ENCODE measurements at places on chromosomes 12 and 14.

GRCh38 chr12:97411341-97411740 lies 51.3 kb upstream of the RMST start:
- DNase-seq: no peak

DNA sequence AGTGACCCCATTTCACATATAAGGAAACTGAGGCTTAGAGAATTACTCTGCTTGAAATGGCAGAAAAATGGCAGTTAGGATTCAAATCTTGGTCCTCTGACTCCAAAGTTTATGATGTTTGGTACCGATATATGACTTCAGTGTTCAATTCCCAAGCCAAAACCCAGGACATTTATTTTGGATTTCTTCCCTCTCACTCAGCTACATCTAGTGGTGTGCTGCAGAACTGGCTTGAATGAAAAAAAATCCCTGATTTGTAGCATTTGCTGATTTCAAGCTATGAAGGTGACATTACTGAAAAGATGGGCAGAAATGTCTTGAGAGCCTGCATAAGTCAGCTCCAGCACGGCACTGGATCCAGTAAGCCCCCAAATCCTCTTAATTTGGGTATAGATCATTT lies 106.4 kb downstream of the EFCAB11 start:
- DNase-seq: peak; percentile 21

GRCh38 chr12:124734224-124734788 lies 129.4 kb downstream of the SCARB1 start:
- no peak for DNase-seq

- no peak for DNase-seq
Observed at GRCh38 chr14:88044776-88045446, 40.0 kb downstream of the GPR65 start.

- no peak for DNase-seq
Observed at GRCh38 chr12:38159591-38160317, 156.8 kb upstream of the ALG10B start.

GRCh38 chr14:103881268-103882201 lies 34.2 kb upstream of the PPP1R13B start:
- no peak for DNase-seq

DNA sequence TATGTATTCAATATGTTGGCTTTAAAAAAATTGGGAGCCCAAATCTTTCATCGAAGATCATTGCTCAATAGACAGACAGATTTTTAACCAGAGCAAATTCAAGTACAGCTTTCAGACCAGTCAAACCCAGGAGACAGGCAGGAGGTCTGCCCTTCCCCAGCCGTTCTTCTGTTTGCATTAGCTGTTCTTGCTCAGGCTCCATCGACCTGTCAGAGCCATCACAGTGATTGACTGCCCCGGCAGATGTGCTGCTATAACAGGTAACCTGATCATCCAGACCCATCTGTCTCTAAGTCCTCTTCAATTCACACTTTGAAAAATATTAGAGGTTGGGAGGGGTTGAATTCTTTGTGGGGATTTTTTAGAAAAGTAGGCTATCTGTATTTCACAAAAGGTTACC lies 453.5 kb downstream of the FOXG1 start:
- DNase-seq: no peak

DNA sequence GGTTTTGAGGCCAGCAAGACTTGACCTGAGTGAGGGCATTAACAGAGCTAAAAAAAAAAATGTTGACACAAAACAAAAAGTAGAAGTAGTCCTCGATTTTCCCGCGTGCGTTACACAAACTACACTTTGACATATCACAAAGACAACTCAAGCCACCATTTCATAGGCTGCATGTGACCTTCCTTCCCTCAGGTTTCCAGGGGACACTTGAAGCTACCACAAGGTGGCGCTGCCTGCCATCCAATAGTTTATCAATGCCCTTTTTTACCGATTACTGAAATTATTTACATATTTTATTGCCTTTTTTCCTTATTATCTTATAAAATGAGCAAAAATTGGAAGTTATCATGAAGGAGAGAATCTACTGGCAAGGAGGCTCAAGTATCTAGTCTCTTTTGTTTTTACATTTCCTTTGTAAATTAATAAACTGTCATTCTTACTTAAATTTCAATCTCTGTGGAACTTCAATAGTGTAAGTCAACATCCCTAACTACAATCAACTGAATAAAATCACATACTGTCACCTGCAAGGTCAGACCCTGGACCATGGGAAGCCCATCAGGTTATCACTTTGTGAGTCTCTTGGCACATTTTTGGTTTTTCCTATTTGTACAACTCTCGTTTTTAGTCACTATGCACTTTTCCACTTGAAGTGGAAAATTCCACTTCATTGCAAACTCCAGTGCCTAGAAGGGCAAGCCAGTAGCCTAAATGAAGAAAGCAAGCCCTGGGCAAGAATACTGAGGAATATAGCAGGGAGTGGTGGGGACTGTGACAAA lies 84.6 kb upstream of the CPSF6 start:
- DNase-seq: peak; percentile 72

DNA sequence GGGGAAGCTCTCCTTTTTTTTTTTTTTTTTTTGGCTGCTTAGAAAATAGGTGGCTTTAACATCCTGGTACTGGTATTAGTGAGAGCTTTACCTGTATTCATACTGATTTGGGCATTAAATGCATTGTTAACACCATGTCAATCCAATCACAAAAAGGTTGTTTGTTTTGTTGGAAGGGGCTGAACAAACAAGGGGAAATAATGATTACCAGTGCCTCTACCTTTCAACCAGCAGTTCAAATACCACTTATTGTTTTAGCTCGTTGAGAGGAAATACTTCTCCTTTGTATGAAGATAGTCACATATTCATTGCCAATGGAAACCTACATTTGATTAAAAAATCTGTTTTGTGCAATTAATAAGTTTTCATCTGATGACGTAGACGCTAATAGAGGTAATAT lies 72.9 kb downstream of the MIPOL1 start:
- no peak for DNase-seq

DNA sequence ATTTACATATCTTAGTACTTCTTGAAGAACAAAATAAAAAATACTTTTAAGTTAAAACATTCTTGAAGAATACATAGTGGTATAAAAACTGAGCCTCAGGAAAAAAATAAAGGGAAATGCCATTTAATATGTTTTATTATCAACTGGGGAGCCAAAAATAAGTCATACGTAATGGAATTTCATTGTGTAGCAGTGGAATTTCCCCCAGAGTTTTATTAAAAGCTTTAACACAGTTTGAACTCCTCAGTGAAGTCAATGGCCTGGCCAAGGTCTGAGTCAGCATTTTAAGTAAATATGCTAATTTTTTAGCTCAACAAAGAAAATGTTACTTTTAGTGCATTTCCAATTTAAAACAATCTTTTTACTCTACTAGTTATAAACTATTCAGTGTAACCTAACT lies 350.1 kb upstream of the ATP2B1 start:
- peak; percentile 83 for DNase-seq

GRCh38 chr12:63382930-63383329 lies 231.9 kb upstream of the AVPR1A start:
- no peak for DNase-seq

DNA sequence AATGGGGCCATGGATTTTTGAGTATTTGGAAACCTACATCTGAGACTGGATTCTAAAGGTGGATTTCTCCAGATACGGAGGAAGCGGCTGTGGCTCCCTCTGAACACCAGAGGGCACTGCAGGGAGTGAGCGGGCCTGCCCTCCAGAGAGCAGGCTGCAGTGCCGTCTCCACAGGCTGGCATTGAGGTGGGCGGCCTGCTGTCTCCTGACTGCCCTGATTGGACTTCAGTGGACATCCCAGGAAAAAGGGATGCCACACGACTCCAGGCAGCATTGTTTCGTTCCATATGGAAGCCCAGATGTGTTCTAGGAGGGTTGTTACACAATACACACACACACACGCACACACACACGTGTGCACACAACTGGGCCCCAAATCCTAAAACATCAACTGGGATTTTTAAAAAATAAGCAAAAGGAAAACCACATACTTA lies 20.9 kb upstream of the ANO2 start:
- DNase-seq: peak; percentile 35

DNA sequence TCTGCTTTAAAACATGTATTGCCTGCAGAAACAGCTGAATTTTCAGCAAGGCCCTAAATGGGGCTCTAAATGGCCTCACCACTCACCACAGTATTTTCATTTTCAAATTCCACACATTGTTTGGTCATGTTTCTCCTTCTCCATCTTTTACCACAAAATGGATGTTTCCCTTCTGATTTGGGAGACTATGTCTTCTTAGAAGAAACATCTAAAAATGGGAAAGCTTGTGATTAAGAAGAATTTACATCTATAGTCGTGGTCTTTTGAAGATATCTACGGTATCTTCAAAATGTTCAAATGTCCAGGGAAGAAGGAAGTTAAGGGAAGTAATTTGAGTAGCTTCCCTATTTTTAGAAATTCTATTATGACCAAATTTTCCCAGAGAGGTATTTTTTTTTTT lies 20.7 kb upstream of the TUBA1C start:
- DNase-seq: peak; percentile 40

DNA sequence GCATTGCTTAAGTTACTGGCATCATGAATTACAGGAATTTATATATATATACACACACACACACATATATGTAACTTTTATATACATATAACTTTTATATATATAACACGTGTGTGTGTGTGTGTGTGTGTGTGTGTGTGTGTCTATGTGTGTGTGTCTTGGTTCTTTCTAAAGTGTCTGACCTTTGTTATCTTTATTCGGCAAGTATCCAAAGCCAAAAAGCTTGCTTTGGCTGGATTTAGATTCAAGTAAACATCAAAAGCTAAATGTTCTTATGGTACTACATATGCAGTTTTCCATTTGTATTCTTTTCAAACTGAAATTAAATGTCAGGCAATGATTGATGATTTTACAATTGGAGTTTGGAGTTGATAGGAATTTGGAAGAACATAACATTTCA lies 69.9 kb downstream of the SLC16A7 start:
- DNase-seq: no peak

- no peak for DNase-seq
Observed at GRCh38 chr14:90740081-90740480, 76.1 kb downstream of the TTC7B start.

- DNase-seq: peak; percentile 33
Observed at GRCh38 chr12:19850346-19851065, 411.2 kb downstream of the AEBP2 start.

- no peak for DNase-seq
Observed at GRCh38 chr14:97393244-97393643, 596.1 kb downstream of the VRK1 start.

DNA sequence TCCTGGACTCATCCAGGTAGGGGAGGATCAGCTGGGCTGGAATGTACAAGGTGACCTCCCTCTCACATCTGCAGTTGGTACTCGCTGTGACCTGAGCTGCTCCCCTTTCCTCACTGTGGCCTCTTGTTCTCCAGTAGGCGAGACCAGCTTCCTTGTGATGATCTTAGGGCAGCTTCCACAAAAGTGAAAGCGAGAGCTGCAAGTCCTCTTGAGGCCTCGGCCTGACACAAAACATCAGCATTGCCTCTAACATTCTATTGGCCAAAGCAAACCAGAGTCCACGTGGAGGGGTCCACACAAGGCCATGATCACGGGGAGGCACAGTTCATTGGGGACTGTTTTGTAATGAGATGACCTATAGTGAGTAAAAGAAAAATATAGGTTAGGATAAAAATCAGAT lies 127.5 kb downstream of the SMOC1 start:
- no peak for DNase-seq

- peak; percentile 58 for DNase-seq
Observed at GRCh38 chr12:46160101-46160980, 108.5 kb downstream of the SLC38A1 start.

GRCh38 chr14:95533822-95534221 lies 1.0 kb upstream of the GLRX5 start:
- no peak for DNase-seq

- DNase-seq: no peak
Observed at GRCh38 chr12:29869946-29870345, 86.2 kb upstream of the TMTC1 start.

DNA sequence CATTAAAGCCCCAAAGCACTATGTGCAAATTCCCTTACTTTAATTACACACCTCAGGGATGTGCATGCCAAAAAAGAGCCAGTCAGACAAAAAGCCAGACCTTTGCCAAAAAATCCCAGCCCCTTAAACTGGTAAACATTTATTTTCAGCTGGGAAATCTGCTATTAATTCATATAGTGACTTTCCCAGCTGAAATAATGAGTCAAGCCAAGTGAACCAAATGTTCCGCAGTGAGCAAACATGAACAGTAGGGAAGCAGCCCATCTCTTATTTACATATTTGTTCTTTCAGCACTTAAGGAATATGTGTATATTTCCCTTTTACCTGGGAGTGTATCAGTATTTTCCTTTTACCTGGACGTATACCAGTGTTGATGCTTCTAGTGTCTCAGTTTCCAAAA lies 44.0 kb upstream of the OTX2 start:
- no peak for DNase-seq

DNA sequence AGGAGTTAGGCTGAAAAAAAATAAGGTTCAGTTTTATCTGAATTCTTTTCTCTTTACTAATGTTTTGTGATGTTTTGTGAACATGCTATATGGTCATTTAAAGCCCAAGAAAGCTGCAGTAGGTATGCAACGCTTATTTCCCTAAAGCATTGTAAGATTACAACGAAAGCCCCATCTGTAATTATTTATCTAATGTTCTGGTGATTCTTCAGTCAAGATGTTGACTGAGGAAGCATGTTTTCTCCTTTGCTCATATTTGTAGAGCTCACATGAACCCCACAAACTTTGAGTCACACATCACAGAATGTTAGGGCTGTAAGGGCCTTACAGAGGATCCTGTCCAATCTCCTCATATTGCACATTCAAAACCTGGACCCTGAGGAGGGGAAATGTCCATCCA lies 3.2 kb upstream of the TUBA1C start:
- peak; percentile 79 for DNase-seq

- no peak for DNase-seq
Observed at GRCh38 chr12:45050751-45051571, at the start of gene DBX2. TSS of gene DBX2 (minus strand) at chr12:45051099. CDS start at chr12:45050927, 172 bp downstream.

DNA sequence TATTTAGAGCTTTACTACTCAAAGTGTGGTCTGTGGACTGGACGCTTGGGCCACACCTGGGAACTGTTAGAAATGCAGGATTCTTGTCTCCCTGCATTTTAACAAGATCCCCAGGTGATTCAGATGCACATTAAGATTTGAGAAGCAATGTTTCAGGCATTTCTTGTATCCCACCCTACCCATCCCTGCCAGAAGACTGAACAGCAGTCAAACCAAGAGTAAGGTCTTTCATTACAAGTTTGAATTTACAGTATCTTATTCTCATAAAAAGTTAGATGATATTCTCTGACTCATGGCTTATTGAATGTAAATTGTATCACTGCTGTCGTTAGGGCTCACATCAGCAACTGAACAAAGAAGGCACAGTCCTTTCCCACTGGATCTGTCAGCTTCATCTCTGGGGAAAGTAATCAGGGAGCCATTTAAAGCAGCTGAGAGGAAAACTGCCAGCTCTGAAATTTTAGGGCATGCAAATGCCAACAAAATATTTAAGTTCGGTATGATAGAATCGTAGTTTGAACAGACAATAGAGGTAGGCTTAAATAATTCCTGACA lies 141.1 kb downstream of the AKAP6 start:
- DNase-seq: no peak

DNA sequence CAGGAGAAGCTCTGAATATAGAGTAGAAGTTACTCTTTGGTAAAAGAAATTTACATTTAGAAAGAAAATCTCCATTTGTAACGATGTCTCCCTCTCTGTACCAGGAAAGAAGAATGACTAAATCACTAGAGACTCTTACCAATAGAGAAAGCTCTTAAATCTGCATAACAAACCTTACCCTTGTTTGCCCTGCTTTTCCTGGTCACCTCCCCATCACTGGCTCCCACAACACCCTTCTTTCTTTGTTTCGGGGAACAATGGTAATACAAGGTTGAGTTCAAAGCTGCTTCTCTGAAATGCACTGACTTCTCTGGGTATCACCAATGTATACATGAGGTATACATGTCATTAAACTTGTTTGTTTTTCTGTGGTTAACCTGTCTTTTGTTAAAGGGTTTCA lies 351.1 kb upstream of the FLRT2 start:
- no peak for DNase-seq

- no peak for DNase-seq
Observed at GRCh38 chr14:85247071-85247470, 282.9 kb upstream of the FLRT2 start.
